ENCODE measurements at places on chromosomes 4 and X.

GRCh38 chr4:6591781-6592180 lies 16.8 kb downstream of the MAN2B2 start:
- DNase-seq, result no peak

DNA sequence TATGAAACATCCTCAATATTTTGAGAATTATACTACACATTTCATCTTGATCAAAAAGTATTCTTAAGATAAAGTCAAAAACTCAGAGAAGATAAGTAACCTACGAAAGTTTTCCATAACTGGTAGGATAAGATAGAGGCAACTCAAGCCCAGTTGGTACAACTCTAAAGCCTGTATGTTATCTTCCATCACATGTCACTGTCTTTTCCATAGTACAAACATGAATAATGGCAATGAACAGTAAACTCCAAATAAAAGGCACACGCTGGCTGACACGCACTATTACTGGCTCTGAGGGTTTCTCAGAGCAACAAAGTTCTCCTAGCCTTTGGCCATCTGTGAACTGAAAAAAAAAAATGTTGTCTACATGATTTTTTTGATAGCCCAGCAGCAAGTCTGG lies 27.2 kb downstream of the LIN54 start:
- no peak for DNase-seq

DNA sequence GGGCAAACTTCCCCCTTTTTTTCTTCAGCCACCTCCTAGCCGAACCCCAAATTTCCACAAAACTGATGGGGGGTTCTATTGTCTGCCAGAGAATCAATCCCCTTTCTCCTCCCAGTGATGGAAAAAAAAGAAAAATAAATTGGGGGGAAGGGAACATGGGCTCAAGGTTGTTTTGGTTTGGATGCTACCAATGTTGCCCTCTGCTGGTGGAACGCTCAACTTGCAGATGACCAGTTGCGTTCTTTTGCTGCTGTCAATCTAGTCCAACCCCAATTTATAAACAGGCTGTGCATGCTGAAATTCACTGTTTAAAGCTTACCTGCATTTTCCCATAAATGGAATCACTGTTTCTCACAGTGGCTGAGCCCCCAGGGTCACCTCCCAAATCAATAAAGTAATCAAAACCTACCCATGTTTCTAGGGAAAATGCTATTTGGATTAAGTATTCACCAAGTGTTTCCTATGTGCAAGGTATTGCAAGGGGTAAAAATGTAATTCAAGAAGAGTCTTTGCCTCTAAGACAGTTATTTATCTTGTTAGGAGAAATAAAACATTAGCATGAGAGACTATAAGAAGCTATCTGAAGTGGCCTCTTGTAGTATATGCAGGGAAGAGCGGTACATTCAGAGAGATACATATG lies 116.7 kb upstream of the TMEM164 start:
- DNase-seq, result no peak

DNA sequence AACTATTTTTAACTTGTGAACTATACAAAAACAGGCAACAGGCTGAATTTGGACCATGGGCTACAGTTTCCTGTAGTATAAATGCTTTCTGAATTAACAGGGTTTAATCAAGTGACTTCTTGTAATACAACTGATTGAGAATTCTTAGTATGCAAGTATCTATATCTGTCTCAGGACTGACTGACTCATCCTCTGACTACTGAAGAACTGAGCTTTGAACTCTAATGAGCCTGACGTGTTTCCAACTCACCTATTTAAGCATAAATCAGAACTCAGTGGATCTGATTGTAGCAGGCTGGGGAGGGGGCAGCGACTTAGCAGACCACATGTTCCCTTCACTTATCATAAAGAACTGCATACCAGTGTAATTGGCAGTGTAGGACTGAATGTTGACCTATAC lies 7.8 kb downstream of the SPATA4 start:
- no peak for DNase-seq

DNA sequence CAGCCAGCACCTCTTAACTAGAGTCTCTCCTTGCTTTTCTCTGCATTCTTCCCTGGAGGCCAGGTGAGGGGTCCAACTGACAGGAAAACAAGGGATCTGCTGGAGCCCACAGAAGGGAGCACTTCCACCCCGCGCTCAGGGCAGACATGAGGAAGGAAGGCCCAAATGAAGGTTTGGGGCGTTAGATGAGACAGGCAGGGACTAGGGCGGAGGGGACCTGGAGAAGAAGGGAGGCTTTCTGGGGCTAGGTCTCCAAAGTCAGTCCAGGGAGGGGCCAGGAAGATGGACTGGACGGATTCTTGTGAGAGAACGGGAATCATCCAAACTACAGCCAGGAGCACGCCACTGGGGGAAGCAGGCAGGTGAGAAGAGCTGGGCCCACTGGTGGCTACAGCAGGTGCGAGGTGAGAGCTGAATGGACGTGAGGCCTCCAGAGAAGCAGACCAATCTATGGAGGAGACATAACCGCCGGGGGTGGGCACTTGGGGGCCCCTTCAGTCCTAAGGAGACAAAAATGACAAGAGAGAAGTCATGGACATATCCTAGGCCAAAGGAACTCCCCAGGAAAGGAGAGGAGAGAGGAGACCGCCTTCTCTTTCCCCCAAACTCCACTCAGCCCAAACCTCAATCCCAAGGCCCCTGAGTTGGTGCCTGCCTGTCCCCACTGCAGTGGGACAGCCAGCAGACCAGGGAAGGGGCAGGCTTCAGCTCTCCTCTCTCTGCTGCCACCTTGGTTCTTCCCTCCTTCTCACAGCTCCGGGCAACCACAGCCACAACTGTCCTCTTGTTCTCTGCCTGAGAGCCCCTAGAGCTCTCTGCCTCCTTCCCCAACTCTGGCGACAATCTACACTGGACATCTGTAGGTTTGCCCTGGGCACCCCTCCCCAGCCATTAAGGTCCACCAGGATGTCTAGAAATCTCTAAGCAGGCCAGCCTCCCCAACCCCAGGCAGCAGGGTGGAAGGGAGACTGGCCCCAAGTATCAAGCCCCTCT lies 7.0 kb downstream of the APLN start:
- no peak for DNase-seq

GRCh38 chr4:169064296-169064695 lies 54.2 kb upstream of the CBR4 start:
- no peak for DNase-seq

GRCh38 chr4:123557857-123558536 lies 161.4 kb downstream of the SPRY1 start:
- DNase-seq, result no peak

DNA sequence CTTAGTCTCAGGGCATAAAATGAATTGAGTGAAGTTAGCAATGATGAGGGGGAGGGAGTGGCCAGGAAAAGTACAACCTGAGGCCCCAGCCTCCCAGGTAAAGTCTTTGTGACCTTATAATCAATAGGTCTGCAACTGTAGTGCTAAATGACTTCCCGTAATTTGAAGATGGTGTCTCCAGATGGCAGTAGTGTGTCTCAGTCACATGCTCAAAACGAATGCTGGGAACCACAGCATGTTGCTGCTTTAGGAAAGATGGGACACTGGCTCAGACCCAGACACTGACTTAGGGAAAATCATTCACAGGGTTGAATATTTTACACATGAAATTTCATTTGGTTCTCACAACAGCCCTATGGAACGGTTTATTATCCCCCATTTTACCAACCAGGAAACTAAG lies 10.3 kb downstream of the SRPX2 start:
- DNase-seq, result no peak

DNA sequence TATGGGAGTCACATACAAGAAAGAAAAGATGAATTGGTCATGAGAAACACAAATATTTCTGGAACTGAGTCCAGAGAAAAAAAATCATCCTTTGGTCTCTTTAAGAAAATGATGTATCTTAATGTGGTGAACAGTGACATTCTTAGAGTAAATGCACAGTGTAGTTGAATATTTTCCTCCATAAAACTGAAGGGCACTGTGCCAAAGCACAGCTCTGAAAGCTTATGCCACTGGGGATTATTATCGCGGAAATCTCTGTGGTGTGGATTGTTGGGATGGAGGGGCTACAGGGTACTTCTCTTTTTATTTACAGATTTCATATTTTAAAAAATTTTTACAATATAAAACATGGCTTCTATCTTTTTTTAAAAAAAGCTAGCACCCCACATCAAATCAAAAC lies 908.1 kb downstream of the CCSER1 start:
- no peak for DNase-seq

DNA sequence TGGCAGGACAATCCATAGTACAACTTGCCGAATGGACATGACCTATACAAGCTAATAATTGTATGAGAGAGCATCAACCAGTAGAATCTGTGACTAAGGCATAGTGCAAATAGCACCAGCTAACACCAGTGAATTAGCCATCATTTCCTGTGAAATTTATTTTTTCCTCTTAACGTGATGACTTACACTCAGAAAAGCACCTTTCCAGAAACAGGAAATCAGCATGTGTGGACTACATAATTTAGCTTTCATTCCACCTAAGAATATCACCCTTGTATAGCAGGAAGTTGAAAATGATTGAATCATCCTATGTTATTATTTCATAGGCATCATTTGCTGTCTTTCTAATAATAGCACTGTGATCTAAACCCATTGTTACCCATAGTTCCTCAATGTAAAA lies 1393.4 kb upstream of the PCDH7 start:
- no peak for DNase-seq

DNA sequence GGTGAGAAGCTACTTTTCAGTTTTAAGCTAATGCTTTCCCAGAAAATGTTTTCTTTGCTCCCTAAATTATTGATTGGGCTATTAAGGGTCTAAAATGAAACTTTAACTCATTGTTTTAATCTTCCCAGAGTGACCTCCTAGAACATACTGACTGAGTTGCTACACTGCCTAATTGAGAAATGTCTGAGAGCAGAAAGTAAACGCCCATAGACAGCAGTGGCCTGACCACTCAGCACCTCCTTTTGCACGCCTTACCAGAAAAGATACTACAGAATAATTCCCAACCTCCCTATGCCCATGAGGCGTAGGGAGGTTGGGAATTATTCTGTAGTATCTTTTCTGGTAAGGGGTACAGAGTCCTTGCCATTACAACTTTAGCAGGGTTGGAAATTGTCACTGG lies 381.8 kb upstream of the LCORL start:
- no peak for DNase-seq

- no peak for DNase-seq
Observed at GRCh38 chrX:1205681-1206611, 6.5 kb downstream of the CRLF2 start.

Data from stimulated activated CD8-positive, alpha-beta memory T cell treated with anti-CD3 and anti-CD28 coated beads, Interleukin-7, amount 100 ng/mL, for 1 hour (primary cell).